AG20443 (cell line): ENCODE measurements at places on chromosomes 5 and 9.

DNA sequence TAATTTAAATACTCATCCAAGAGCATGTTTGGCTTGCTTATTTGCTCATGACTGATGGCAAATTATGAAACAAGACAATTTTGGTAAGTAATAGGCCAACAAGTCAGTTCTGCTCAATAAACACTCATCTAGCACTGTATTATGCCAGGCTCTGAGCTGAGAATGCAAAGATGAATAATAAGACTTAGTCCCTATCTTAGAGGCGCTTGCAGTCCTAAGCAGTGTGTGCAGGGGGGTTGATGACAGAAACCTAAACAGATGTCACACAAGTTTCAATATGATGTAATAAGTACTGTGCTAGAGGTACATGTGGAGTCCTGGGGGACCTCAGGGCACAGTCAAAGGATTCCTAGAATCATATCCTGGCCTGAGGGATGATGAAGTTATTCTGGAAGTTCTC, 287.6 kb upstream of the ADRA1B start:
- DNase-seq, result no peak

GRCh38 chr9:116647515-116647809, 39.6 kb upstream of the TRIM32 start:
- no peak for DNase-seq

- DNase-seq, result no peak
Observed at GRCh38 chr5:80608731-80609130, 38.7 kb upstream of the ANKRD34B start.

DNA sequence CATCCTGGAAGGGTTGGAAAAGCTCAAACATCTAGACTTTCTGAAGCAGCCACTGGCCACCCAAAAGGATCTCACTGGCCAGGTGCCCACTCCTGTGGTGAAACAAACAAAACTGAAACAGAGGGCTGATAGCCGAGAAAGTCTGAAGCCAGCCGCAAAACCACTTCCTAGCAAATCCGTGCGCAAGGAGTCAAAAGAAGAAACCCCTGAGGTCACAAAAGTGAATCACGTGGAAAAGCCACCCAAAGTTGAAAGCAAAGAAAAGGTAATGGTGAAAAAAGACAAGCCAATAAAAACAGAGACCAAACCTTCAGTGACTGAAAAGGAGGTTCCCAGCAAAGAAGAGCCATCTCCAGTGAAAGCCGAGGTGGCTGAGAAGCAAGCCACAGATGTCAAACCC, 87.6 kb downstream of the MAP1B start:
- no peak for DNase-seq

GRCh38 chr5:6182271-6182815, 196.0 kb downstream of the MED10 start:
- DNase-seq, result no peak

- peak; percentile 43 for DNase-seq
Observed at GRCh38 chr9:130565792-130566191, 13.6 kb upstream of the FUBP3 start.

- no peak for DNase-seq
Observed at GRCh38 chr5:35821513-35821912, 35.2 kb upstream of the IL7R start.

GRCh38 chr5:168364151-168364661, 72.8 kb downstream of the WWC1 start:
- peak; percentile 32 for DNase-seq

- DNase-seq, result no peak
Observed at GRCh38 chr9:114916481-114916880, 13.9 kb downstream of the TNFSF8 start.

GRCh38 chr5:93179466-93179865, 401.6 kb downstream of the NR2F1-AS1 start:
- DNase-seq, result no peak

DNA sequence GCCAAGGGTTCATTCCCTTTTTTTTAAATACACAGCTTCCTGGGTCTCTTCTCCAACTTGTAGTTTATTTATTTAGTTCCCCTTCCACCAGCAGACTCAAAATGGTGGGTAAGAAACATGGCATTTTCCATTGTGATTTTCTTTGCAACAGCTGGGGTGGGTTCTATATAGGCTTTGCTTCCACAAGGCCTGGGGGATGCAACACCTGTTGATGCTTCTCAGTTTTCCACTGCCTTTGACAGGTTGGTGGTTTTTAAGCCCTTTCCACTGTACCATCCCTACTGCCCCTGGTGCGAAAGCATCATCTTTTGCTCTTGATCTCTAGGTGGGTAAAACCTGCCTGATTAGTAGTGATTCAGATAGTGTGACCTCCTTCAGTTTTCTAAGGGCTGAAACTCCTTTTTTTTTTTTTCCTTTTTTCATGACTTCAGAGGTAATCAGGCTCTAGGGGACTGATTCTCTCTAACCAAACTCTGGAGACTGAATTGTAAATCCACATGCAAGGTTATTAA, 8.5 kb downstream of the KDM3B start:
- DNase-seq, result no peak

DNA sequence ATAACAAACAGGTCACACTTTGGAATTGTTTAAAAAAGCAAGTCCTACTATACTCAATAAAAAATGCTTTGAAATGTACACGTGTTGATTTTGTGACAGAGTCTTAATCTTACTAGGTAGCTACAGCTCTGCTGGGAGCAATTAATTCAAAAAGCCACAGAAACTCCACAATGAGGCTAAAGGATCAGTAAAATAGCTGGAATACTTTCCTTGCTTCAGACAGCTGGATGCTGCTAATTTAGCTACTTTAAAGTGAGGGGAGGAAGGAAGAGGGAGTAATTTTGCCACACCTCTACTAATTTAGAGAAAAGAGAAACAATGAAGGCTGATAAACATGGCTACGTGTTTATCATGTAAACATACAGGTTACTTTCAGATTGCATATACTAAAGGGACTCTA, 927.6 kb upstream of the DMAC1 start:
- no peak for DNase-seq

GRCh38 chr9:137198051-137198901, 2.3 kb downstream of the TPRN start:
- no peak for DNase-seq

DNA sequence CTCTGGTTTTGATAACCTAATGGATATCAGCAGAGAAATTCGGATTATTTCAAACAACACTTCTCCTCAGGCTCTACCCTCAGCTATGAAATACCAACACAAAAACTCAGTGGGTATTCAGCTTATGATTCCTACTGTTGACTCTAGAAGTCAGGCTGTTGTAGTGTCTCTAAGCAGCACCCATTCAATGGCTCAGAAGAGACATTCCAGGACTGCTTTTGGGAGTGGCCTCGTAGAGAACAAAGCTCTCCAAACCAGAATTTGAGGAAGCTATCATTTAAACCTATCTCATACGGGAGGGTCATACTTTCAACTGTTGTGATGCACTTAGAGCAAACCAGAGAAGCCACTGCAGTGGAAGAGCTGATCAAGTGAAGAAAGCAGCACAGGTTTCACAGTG, 34.1 kb downstream of the ETF1 start:
- peak; percentile 36 for DNase-seq

- peak; percentile 93 for DNase-seq
Observed at GRCh38 chr5:73625944-73626811, at the start of gene ARHGEF28. Gene ARHGEF28, plus strand, starts transcription at chr5:73626196. Its CDS starts 58,656 bp downstream, at chr5:73684852.

DNA sequence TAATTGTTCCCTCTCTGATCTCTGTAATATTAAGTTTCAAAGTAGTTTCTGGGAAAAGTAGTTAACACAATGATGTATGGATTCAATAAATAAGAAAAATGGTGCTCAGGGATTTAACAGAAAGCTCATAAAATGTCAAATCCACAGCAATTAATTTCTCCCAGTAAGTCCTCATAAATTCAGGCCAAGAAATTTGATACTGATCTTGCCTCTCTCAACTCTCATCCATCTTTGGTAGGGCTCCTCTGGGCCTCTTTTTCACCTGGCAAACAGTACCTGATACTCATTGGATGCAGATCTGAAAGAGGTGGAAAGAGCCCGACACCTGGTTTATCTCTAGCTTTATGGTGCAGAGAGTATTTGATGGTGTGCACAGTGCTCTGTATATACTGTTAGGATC, 106.1 kb downstream of the STK32A start:
- no peak for DNase-seq

DNA sequence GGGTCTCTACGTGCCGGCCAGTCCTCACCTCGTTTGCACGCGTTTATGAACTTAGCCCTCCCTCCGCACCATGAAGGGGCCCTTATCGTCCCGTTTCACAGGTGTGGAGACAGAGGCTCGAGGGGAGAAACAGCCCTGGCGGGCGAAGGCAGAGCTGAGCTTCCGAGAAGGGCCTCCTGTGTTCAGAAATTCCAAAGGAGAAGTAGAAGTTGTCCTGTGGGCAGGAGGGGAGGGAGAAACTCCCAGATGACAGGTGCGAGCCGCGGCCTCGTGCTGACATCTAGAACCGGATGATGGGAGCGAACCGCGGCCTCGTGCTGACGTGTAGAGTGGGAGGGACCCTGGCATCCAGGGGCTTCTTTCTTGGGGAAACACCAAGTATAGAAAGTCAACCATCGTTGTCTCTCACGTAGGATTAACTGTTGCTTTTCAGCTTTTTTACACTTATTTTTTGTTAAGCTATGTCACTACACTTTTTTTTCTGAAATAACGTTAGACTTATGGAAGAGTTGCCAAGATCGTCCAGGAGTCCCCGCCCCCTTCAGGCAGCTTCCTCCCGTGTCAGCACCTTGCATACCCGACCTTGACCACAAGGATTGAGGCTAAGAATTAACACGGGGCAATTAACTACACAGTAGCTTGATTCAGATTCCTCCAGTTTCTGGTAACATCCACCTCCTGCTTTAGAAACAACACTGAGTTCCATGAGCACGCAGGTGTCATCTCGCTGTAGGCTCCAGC, 42.8 kb upstream of the NKD2 start:
- no peak for DNase-seq

- DNase-seq, result no peak
Observed at GRCh38 chr9:134601764-134602163, 39.8 kb upstream of the COL5A1 start.

DNA sequence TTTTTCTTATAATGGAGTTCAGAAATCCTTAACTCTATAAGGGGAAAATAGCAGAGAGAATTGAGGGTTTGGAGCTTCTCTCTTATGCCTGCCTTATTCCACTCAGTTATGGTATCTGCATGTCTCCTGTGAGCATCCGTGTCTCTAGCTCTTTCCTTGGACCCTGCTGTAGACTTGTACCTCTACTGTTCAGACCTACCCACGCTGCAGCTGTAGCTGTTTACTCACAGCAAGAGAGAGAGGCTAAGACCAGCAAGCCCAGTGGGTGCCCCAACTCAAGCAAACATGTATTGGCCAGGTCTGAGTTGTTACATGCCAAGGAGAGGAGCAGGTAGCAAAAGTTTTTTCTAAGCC, 7.1 kb upstream of the PCSK1 start:
- DNase-seq, result no peak

- DNase-seq, result no peak
Observed at GRCh38 chr5:79653843-79654242, 35.8 kb upstream of the CMYA5 start.

- DNase-seq, result no peak
Observed at GRCh38 chr9:137496601-137497375, 37.7 kb upstream of the NSMF start.

DNA sequence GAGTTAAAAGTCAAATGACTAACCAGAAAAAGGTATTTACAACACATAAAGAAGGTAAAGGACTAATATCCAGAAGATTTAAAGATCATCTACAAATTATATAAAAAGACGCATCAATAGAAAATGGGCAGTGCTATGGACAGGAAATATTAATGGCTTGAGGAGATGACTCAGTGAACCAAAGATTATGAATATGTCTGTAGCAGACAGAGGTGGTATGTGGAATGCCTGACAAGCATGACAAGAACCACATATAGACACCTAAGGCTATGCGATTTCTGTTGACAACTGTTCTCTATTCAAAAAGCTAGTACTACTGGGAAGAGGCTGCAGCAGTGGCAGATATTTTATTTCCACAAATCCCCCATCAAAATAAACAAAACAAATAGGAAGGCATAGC, 177.0 kb upstream of the SH3GL2 start:
- no peak for DNase-seq

DNA sequence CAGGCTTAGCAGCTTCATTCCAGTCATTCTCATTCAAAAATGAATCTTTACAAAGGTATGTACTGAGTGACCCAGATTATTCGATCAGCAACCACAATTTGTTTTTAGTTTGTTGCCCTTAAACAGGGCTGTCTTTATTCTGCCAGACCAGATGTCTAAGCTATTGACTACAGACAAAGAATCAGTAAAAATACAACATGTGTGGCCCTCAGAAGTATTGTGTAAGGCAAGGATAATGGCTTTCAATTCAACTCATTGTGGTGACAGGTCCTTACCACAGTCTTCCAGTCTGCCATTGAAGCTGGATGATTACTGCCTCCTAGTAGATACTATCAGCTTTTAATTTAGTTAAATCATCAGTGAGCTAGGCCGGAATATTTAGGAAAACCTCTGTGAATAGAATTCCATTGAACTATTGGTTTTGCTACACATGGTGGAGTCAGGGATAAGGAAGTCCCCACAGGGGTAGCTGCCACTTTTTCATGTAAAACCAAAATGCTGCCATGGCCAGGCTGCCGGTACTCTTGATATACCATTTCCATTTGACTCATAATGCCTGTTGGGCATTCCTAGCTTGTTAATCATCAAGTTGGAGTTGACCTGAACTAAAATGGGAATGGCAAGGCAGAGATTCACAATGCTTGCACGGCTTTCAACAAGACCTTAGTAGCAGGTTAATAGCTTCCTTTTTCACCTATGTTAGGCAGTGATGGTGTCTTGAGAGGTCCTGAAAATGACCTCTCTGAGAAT, 175.6 kb downstream of the MEF2C start:
- no peak for DNase-seq

DNA sequence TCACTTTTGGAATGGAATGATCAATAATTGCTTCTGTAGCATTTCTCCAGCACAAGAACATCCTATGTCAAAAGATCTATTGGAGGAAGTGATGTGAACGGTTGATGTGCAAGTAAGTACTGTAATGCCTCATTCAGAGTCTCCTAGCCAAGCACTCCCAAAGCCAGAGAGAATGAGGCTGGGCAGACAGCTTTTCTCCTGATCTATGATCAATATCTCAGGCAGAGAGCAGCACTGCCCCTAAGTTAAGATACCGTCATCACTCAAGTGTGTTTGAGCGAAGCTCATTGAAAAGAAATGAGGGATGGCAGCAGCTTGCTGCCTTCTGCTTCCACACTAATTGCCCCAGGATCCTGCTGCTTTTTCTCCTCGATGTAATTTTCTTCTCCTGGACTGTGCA, 324.1 kb upstream of the GRAMD2B start:
- no peak for DNase-seq

DNA sequence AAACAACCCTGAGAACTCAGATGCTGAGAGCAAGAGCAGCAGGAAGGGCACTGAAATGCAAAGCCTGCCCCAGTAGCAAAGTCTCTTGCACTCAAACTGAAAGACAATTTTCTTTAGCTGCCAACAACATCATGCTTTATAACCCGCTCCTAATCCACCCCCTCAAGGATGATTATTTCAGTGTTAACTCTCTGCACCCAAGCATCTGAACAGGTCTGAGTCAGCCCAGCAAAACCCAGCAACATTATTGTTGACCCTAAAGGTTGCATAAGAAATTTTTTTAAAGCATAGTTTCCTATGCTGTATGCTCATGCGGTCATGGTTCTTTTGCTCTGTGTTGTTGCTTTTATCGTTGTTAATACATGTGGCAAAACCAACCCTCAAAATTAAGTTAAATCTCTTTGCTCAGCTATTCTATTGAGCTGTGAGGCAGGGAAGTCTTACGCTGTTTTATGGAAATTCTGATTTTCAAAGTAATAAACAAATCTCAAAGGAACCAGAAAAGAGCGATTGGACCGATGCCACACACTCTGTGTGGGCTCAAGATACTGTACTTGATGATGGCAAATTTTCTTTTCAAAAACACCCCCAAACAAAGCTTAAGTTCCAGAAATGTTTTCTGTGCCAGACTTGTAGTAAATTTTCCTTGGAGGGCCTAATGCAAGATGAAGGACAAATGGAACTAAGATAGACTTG, 440.6 kb upstream of the MPDZ start:
- DNase-seq, result peak; percentile 40
